ENCODE measurements at places on chromosomes 11 and 22. TPM values are rescaled to one million over a fixed set of nuclear protein-coding genes. Genes with fewer than 3 reads are reported as not detected.

The NRIP3 gene
- total RNA-seq = 4.0 TPM

The OSBPL5 gene
- 32.9 TPM for total RNA-seq

The DNAJB7 gene
- total RNA-seq = not detected

The OR10A2 gene
- not detected for total RNA-seq

The GSTT2 gene
- 0.35 TPM for total RNA-seq

The F2 gene
- 0.14 TPM for total RNA-seq

The MUC6 gene
- not detected for total RNA-seq

The MYOD1 gene
- not detected for total RNA-seq

The MYO18B gene
- total RNA-seq = not detected

The MRGPRX1 gene
- total RNA-seq = not detected

The CLCF1 gene
- total RNA-seq = 2.2 TPM
